ENCODE measurements at places on chromosomes 3 and 15. TPM values are rescaled to one million over a fixed set of nuclear protein-coding genes. Genes with fewer than 3 reads are reported as not detected.

Gene BTLA
- total RNA-seq = not detected

Gene CPNE9
- total RNA-seq = not detected

Gene SPATA12
- total RNA-seq = 0.18 TPM

Gene ANKRD63
- total RNA-seq = not detected

Gene CHMP2B
- 28.5 TPM for total RNA-seq

Gene RARB
- total RNA-seq = 17.6 TPM

Gene LDHAL6B
- total RNA-seq = not detected

Gene CSPG4
- total RNA-seq = 3.0 TPM

Gene PRRT3
- total RNA-seq = 3.6 TPM

Gene CPLX3
- not detected for total RNA-seq

Gene FBXL22
- 0.10 TPM for total RNA-seq

Gene PEX5L
- total RNA-seq = 0.05 TPM

Data from glomerular endothelial cell (primary cell).